Thyroid gland (tissue), 4 donors: ENCODE measurements at places on chromosomes 4 and X. TPM values are rescaled to one million over a fixed set of nuclear protein-coding genes. Genes with fewer than 3 reads are reported as not detected.

ADRA2C gene
- 1.2 TPM for total RNA-seq

CDKL5 gene
- total RNA-seq, result 8.4 TPM

MBNL3 gene
- total RNA-seq, result 23.8 TPM

GPC4 gene
- 14.7 TPM for total RNA-seq

DNA sequence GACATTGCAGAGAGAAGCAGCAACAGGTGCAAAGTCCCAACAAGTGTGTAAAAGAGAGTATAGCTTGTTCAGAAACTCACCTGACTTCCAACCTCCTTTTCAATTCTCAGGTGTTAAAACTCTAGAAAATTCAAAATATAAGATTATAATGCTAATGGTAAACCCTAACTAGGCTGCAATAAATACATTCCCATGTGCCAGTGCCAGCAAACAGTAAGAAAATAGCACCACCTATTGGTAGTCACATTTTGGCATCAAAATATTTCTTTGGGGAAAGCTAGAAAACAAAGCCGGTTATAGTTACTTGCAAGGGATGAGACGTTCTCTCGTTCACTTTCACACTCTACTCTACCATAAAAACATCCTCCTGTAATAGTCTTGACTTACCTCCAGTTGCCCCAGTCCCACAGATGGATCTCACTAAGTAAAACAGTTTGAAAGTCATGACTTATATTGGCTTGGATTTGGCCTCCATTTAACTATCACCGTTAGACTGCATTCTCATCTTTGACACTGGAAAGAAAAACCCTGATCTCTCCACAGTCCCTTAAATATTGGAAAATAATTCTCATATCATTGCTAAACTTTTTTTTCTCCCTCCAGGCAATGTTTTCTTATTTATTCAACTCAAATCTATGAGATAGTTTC lies 9.6 kb downstream of the BMP3 start:
- no peak overlapping the region for H3K27ac ChIP-seq
- H3K36me3 ChIP-seq, result no peaks in the 10 kb centered on the region
- no peaks in the 10 kb centered on the region for H3K4me1 ChIP-seq
- DNase-seq, result no peak
- no peak overlapping the region for H3K4me3 ChIP-seq

GRCh38 chrX:118974908-118975671 lies 672 bp downstream of the LONRF3 start:
- peak overlapping the region; percentile 96 for H3K27ac ChIP-seq
- H3K4me3 ChIP-seq, result peak overlapping the region; percentile 44
- H3K27me3 ChIP-seq, result no peaks in the 10 kb centered on the region
- peak; percentile 53 for DNase-seq
- peaks cover 6% of the 10 kb centered on the region for H3K36me3 ChIP-seq

DNA sequence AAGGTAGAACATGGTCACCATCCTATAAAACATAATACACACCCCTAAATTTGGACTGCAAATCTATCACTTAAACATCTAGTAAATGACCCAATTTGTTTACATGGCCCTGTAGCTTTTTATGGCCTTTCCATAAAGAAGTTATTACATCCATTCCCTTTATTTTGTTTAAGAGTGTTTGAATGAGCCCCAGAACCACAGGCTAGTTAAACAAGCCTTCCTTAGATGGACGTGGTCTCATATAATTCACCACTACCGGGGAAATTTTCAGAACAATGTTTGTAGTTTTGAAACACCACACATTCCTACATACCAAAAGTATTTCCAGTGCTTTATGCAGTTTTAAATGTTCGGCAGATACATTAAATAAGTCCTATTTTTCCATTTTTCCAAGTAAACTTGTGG lies 12.3 kb downstream of the PDGFC start:
- DNase-seq, result no peak
- H3K4me1 ChIP-seq, result peaks cover 19% of the 10 kb centered on the region
- no peaks in the 10 kb centered on the region for H3K27me3 ChIP-seq
- no peak overlapping the region for H3K4me3 ChIP-seq
- no peak overlapping the region for H3K27ac ChIP-seq
- H3K36me3 ChIP-seq, result no peaks in the 10 kb centered on the region

GRCh38 chr4:67785528-67785927 lies 31.3 kb upstream of the GNRHR start:
- no peaks in the 10 kb centered on the region for H3K27me3 ChIP-seq
- DNase-seq, result no peak
- H3K36me3 ChIP-seq, result no peaks in the 10 kb centered on the region
- no peak overlapping the region for H3K4me3 ChIP-seq
- H3K4me1 ChIP-seq, result no peaks in the 10 kb centered on the region

- no peak overlapping the region for H3K4me3 ChIP-seq
- H3K27ac ChIP-seq, result no peak overlapping the region
These were observed 238.9 kb downstream of the SLC7A11 start for GRCh38 chr4:138003248-138003647.
